ENCODE measurements at places on chromosomes 11 and 22. TPM values are rescaled to one million over a fixed set of nuclear protein-coding genes. Genes with fewer than 3 reads are reported as not detected.

DNA sequence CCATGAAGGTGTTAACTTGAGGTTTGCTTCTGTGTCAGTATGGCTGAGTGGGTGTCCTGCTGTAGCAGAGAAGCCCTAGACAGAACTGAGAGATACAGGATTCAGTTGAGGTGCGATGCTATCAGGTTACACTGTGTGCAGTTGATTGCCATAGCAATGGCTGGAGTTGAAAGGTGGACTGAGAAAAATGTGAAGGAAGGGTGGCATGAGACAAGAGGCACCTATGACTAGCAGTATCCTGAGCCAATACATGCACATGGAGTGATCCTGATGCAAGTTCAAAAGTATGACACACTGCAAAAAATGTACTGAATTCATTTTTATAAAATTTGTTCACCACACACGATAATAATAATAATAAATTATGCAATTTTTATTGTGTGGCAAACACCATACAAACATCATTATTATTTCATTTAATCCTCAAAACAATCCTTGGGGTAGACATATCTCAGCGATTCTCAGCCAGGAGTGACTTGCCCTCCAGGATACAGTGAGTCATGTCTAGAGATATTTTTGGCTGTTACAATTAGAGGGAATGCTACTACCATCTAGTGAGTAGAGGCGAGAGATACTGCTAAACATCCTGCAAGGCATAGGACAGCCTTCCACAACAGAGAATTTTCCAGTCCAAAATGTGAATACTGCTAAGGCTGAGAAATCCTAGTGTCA, 3.9 kb upstream of the PIWIL4 start:
- DNase-seq, result peak; percentile 31

- no peak for DNase-seq
Measured at GRCh38 chr11:62140304-62141110, 16.7 kb downstream of the INCENP start.

DNA sequence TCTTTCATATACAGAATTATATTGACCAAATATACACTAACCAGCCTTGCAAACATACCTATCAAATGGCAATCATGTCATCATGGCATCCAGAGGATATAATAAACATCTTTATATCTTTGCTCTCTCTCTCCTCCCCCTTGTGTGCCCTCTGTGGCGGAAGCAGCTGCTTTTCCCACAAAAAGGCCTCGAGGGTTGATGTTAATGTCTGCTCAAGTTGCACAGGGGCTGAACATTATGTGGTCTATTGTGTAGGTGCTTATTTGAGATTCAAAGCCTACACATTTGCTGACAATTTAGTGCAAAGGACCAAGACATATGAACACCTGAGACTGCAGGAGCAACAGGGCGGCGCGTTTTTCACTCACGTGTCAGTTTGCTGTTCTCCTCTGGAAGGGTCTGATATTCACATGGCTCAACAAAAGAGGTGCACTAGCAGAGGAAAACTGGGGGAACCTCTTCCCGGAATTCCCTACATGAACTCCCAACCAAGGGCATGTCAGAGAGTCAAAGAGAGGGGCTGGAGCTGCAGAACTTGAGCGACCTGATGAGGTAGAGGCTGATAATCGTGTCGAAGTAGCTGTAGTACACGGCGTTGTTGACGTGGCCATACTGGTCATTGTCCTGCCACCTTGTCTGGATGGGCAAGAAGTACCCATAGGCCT, 138.8 kb downstream of the RCN1 start:
- DNase-seq, result no peak

GRCh38 chr22:21780259-21780658, 44.7 kb upstream of the YPEL1 start:
- no peak for DNase-seq

GDPD4 gene
- total RNA-seq, result 0.39 TPM

DNA sequence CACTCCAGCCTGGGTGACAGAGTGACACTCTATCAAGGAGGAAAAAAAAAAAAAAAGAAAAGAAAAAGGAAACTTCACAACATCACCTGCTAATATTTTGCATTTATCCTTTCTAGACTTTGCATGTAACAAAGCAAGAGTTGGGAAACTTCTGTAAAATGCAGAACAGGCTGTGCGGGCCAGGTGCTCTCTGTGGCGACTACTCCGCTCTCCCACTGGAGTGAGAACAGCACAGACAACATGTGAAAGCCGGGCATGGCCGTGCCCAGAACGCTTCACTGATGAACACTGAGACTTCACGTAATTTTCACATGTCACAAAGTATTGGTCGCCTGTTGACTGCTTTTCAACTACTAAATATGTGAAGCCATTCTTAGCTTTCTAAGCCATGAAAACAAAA, 15.5 kb upstream of the TESMIN start:
- DNase-seq, result no peak

- DNase-seq, result peak; percentile 76
Measured at GRCh38 chr22:17606496-17606895, 22.1 kb downstream of the ATP6V1E1 start.

TOLLIP gene
- total RNA-seq, result 20.9 TPM

CDPF1 gene
- 6.2 TPM for total RNA-seq

TNNI2 gene
- total RNA-seq, result 322 TPM

C11orf91 gene
- total RNA-seq, result not detected

DNA sequence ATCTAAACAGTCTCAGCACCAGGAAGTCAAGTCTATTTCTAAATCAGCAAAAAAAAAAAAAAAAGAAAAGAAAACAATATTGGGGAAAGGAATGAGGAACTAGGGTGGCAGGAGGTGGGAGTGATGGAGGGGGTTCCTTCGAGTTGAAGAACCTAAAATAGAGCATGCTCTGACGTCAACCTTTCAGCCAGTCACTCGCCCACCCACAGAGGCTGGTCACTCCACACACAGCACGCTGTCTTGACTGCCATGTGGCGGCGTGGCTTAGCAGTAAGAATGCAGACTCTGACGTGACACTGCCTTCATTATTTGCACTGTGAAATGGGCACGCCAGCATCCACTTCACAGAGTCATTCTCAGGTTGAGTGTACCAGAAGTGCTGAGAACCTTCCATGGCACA, 48.3 kb downstream of the LARGE1 start:
- no peak for DNase-seq

GRCh38 chr11:73291781-73292524, 16.1 kb upstream of the ARHGEF17 start:
- DNase-seq, result no peak

DNA sequence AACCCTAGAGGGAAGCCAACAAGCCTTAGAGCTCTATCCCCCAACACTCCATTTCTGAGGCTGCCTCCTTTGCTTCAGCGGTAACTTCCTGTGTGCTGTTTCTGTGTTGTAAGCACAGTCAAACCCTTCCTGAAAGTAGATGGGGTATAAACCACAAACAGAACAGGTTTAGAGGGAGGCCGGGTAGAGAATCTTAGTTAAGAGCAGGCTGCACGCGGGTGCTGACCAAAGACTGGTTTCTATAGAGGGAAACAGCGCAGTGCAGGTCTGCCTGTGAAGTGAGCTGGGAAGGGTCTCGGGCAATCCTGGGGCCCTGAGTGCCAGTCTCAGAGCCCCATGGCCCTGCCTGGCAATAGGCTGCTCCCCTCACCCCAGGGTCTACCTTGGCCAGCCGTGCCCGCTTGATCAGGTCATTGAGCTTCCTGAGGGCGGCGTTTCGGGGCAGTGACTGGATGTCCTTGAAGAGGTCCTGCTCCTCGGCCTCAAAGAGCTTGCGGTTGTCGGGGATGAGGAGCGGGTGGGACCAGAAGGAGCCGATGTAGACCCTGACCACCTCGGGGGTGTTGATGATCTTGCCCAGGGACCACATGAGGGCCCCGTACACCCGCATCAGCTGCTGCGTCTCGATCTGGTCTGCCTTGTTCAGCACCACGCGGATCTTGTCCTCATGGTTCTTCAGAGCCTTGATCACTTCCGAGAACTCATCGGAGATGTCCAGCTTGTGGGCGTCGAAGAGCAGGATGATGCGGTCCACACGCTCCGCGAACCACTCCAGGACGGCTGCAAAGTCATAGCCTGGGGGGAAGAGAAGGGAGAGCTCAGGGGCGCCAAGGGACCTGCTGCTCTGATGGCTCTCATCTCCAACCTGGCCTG, 15.3 kb upstream of the CDC42BPG start:
- no peak for DNase-seq

- DNase-seq, result no peak
Measured at GRCh38 chr11:76214968-76215548, 8.8 kb upstream of the WNT11 start.

TALDO1 gene
- total RNA-seq, result 134 TPM

- peak; percentile 27 for DNase-seq
Measured at GRCh38 chr11:128904656-128905344, 13.6 kb downstream of the KCNJ5 start.

DNA sequence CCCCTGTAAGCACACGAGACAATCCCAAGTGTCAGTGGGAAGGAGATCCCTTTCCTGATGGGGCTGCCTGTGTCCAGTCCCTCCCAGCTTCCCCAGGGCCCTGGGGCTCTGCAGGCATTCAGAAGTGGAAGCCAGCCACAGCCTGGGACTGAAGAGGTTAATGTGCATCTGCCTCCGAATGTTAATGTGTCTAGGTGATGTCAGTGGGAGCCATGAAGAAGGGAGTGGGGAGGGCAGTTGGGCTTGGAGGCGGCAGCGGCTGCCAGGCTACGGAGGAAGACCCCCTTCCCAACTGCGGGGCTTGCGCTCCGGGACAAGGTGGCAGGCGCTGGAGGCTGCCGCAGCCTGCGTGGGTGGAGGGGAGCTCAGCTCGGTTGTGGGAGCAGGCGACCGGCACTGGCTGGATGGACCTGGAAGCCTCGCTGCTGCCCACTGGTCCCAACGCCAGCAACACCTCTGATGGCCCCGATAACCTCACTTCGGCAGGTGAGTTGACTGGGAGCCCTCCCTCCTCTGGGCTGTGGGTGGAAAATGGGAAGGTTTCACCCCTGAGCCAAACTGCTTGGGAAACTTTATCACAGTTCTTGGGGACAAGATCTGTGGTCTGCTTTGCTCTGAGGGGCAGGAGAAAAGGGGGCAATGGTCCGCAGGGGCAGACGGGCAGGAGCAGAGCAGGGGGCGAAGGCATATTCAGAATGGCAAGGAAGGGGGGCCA, at the start of gene MCHR1:
TSS of gene MCHR1 (plus strand) at position 236 of the 715 bp plus-strand sequence. CDS start at position 405, 169 bp downstream.
- DNase-seq, result no peak

OR8D4 gene
- 0.30 TPM for total RNA-seq

DNA sequence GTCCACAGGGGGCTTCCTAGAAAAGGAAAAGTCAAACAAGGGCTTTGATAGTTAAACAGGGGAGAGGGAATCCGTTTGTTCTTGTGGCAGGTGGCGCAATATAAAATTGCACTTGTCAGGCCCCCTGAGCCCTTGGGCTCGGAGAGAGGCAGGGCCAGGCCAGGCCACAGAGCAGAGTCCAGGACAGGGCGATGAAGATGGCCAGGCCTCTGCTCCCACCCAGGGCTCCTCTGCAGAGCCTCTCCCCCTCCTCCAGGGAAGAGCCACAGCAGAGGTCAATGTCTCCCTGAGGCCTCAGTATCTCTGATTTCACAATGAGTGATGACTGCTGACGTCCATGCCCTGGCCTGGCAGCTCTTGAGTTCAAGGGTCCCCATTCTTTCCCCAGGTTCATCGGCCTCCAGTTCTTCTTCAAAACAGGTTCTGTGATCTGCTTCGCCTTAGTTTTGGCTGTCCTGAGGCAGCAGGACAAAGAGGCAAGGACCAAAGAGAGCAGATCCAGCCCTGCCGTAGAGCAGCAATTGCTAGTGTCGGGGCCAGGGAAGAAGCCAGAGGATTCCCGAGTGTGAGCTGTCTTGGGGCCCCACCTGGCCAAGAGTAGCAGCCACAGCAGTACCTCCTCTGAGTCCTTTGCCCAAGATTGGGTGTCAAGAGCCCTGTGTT, 36.4 kb upstream of the TPBGL start:
- no peak for DNase-seq

BTG4 gene
- not detected for total RNA-seq

APOA4 gene
- total RNA-seq, result not detected

OR51B2 gene
- 0.59 TPM for total RNA-seq

KCNE3 gene
- 3.9 TPM for total RNA-seq

DNA sequence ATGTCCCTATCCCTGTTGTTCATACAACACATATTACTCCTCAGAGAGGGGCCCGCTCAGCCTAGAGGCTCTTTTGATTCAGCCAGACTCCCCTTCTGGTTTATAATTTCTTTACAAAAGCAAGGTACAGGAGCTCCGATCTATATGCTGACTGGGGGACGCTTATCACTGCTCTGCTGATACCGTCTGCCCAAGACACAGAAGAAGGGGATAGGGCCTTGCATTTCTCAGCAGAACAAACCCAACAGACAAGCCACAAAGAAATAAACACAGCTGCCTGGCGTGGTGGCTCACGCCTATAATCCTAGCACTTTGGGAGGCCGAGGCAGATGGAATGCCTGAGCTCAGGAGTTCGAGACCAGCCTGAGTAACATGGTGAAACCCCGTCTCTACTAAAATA, 109.9 kb upstream of the AKIP1 start:
- DNase-seq, result no peak

DNA sequence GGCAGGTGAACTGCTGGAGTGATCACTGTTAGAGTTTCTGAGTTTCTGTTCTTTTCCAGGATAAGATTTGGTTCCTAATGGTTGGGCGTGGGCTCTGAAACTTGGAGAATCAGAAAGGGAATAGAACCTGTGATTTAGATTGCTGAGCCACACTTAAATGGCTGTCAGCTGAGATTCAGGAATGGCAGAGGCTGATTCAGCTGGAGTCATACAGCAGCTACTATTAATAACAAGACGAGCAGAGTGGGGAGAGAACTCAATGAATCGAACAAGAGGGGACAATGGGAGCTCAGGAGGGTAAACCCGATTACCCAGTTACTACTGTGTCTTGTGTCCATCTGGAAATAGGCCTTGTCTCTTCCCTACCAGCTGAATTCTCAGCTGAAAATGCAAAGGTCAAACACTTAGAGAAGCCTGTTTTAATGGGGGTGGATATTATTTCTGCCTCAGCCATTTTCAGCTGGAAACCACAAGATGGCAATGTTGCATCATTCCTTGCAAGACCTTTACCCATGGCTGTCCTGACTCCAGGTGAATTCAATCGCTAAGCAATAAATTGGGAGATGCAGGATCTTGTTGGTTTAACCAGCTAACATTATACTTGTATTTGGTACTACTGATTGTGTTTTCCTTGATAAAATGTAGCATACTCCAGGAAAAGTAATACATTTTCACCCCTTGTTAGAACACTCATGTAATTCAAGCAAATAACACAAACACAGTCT, 104.5 kb upstream of the RAG2 start:
- DNase-seq, result peak; percentile 43

- no peak for DNase-seq
Measured at GRCh38 chr11:103525069-103525468, 415.8 kb downstream of the DYNC2H1 start.

- DNase-seq, result no peak
Measured at GRCh38 chr11:128564642-128565245, 22.6 kb downstream of the ETS1 start.
